ENCODE measurements at places on chromosomes 2 and 18.

- H3K27ac ChIP-seq = no peak overlapping the region
- no peak for DNase-seq
- H3K27me3 ChIP-seq = no peaks in the 10 kb centered on the region
- no peak overlapping the region for H3K4me3 ChIP-seq
- H3K4me1 ChIP-seq = peaks cover 4% of the 10 kb centered on the region
Observed at GRCh38 chr2:233247744-233248143, 3.7 kb upstream of the ATG16L1 start.

- H3K27ac ChIP-seq = no peak overlapping the region
- no peak for DNase-seq
- H3K27me3 ChIP-seq = no peaks in the 10 kb centered on the region
Observed at GRCh38 chr2:222535477-222535876, 111.1 kb downstream of the SGPP2 start.

DNA sequence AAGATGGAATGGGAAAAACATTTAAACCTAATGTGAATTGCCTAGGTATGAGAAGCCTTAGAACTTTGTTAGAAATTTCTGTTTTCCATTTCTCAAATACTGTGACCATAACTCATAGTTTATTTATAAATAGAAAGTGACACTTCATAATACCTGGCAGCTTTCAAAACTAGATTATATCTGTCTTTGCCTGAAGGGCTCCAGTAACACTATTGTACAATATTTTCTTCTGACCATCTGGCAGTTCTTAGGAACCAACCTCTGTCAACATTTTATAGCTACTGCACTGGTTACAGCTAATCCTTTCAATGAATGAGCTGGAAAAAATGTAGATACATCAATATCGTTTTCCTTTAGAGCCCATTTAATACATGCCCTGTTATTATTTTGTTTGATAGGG is 237.4 kb downstream of the CAMKMT start:
- H3K27me3 ChIP-seq = no peaks in the 10 kb centered on the region
- no peaks in the 10 kb centered on the region for H3K4me1 ChIP-seq
- H3K27ac ChIP-seq = no peak overlapping the region

- H3K4me3 ChIP-seq = no peak overlapping the region
- no peak overlapping the region for H3K27ac ChIP-seq
Observed at GRCh38 chr2:205789906-205790305, 107.6 kb downstream of the NRP2 start.

- no peak for DNase-seq
- no peaks in the 10 kb centered on the region for H3K36me3 ChIP-seq
- no peaks in the 10 kb centered on the region for H3K4me1 ChIP-seq
- no peak overlapping the region for H3K27ac ChIP-seq
- H3K4me3 ChIP-seq = no peak overlapping the region
Observed at GRCh38 chr2:1341404-1342120, 71.7 kb upstream of the TPO start.

- no peaks in the 10 kb centered on the region for H3K27me3 ChIP-seq
- H3K36me3 ChIP-seq = peaks cover 31% of the 10 kb centered on the region
- DNase-seq = peak; percentile 58
- no peak overlapping the region for H3K4me3 ChIP-seq
- H3K4me1 ChIP-seq = peaks cover 16% of the 10 kb centered on the region
Observed at GRCh38 chr2:239162141-239162821, 238.5 kb downstream of the HDAC4 start.

DNA sequence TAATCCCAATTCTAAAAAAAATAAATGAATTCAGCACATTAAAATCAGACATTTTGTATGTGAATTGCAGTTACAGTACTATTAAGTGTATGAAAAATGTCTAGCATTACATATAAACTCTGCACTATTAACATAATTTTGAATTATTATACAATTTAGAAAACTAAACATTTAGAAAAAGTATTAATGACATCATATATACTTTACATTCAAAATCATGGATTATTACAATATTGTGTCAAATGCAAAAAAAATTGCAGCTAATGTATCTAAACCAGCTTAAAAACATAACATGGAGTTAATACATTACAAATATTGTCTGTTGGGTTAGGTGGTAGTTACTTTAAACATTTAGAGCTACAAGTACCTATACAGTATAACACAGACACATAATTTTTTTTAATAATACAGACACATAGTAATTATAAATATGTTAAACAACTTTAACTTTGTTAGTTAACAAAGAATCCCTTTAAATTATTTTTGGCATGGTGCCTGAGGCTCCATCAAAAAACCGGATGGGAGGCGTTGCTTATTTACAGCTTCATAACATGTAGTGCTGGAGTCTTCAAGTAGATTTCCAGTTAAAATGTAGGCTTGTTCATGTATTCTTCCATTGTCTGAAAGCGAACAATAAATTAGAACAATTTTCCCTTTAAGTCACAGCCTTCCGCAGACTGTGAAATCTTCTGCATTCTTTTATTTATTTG is 79.1 kb downstream of the AP1S3 start:
- no peaks in the 10 kb centered on the region for H3K36me3 ChIP-seq
- H3K4me1 ChIP-seq = peaks cover 3% of the 10 kb centered on the region
- no peak overlapping the region for H3K27ac ChIP-seq
- no peaks in the 10 kb centered on the region for H3K27me3 ChIP-seq
- no peak overlapping the region for H3K4me3 ChIP-seq
- no peak for DNase-seq

DNA sequence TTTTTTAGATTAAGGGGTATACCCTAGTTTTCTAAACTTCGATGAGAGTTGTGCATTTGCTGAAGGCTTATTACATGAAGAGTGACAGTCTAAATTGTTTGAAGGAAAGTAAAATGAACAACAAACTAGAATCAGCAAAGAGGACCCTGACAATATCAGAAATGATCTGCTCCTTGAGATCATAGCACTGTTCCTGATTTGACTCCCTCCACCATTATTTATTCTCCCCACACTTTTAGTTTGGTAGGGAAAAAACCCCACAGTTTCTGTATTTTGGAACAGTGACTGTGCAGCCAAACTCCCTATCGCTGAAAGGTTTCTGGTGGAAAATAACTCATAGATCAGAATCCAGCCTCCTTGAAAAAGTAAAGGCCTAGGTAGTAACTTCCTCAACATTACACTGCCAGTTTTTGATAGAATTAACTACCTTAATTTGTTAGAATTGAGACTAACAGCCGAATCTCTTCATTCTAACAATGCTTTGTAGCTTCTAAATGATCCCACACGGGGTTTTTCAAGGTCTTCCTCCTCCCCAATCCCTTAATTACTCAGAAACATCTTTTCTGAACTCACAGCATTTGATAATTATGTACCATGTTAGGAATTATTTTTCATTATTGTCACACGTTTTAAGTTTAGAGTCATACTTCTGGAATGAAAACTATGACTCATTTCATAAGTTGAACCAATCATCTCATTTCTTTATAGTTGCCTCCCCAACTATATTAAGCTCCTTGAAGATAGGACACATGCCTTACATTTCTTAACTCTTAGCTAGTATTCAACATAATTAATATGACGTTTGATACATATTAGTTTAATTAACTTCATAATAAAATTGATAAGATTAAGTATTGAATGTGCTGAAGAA is 2.9 kb downstream of the MYL12A start:
- peak overlapping the region; percentile 81 for H3K4me3 ChIP-seq
- no peaks in the 10 kb centered on the region for H3K27me3 ChIP-seq
- H3K4me1 ChIP-seq = peaks cover 47% of the 10 kb centered on the region
- peaks cover 42% of the 10 kb centered on the region for H3K36me3 ChIP-seq

- no peak overlapping the region for H3K4me3 ChIP-seq
- no peaks in the 10 kb centered on the region for H3K4me1 ChIP-seq
- no peaks in the 10 kb centered on the region for H3K36me3 ChIP-seq
- no peaks in the 10 kb centered on the region for H3K27me3 ChIP-seq
Observed at GRCh38 chr18:78518805-78519204, 460.8 kb upstream of the SALL3 start.

- H3K4me3 ChIP-seq = no peak overlapping the region
- no peak overlapping the region for H3K27ac ChIP-seq
- no peaks in the 10 kb centered on the region for H3K4me1 ChIP-seq
- no peaks in the 10 kb centered on the region for H3K27me3 ChIP-seq
Observed at GRCh38 chr2:217746808-217747207, 256.0 kb downstream of the TNS1 start.

GRCh38 chr2:220510668-220511067 is 883.2 kb downstream of the SLC4A3 start:
- H3K36me3 ChIP-seq = no peaks in the 10 kb centered on the region
- no peaks in the 10 kb centered on the region for H3K27me3 ChIP-seq
- no peaks in the 10 kb centered on the region for H3K4me1 ChIP-seq
- no peak overlapping the region for H3K4me3 ChIP-seq

- DNase-seq = no peak
- peak overlapping the region; percentile 94 for H3K27ac ChIP-seq
- no peaks in the 10 kb centered on the region for H3K36me3 ChIP-seq
- peak overlapping the region; percentile 75 for H3K4me3 ChIP-seq
Observed at GRCh38 chr2:231960810-231961348, 634 bp upstream of the DIS3L2 start.

GRCh38 chr2:105571445-105571987 is 172.7 kb upstream of the FHL2 start:
- no peak overlapping the region for H3K27ac ChIP-seq
- no peaks in the 10 kb centered on the region for H3K4me1 ChIP-seq
- no peak overlapping the region for H3K4me3 ChIP-seq
- DNase-seq = no peak
- no peaks in the 10 kb centered on the region for H3K36me3 ChIP-seq
- H3K27me3 ChIP-seq = no peaks in the 10 kb centered on the region

GRCh38 chr2:95004287-95004686 is 21.2 kb upstream of the MAL start:
- no peak overlapping the region for H3K27ac ChIP-seq
- no peaks in the 10 kb centered on the region for H3K4me1 ChIP-seq
- no peaks in the 10 kb centered on the region for H3K36me3 ChIP-seq
- H3K4me3 ChIP-seq = no peak overlapping the region
- DNase-seq = peak; percentile 26
- H3K27me3 ChIP-seq = peaks cover 6% of the 10 kb centered on the region

DNA sequence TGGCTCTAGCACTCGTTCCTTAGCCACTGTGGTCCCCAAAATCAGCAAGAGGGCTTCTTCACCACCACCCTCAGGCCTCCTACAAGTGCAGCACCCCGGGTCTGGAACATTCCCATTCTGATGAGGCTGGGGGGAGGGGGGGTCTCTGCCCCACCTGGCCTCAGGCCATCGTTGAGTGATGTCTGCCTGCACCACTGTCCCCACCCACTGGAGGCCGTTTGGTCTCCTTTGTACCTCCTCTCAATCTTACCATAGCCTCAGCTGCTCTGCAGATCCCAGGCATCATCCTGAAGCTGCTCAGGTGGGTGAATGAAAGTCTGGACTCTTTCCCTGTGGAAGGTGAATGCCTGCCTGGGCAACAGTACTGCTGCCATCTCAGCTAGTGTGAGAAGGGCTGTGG is 42.3 kb downstream of the WDR75 start:
- DNase-seq = no peak
- H3K36me3 ChIP-seq = no peaks in the 10 kb centered on the region
- no peaks in the 10 kb centered on the region for H3K4me1 ChIP-seq
- H3K27ac ChIP-seq = no peak overlapping the region
- H3K27me3 ChIP-seq = no peaks in the 10 kb centered on the region
- no peak overlapping the region for H3K4me3 ChIP-seq

GRCh38 chr2:102771114-102771513 is 9.3 kb downstream of the TMEM182 start:
- no peaks in the 10 kb centered on the region for H3K4me1 ChIP-seq
- H3K36me3 ChIP-seq = no peaks in the 10 kb centered on the region
- H3K27ac ChIP-seq = no peak overlapping the region
- no peaks in the 10 kb centered on the region for H3K27me3 ChIP-seq

DNA sequence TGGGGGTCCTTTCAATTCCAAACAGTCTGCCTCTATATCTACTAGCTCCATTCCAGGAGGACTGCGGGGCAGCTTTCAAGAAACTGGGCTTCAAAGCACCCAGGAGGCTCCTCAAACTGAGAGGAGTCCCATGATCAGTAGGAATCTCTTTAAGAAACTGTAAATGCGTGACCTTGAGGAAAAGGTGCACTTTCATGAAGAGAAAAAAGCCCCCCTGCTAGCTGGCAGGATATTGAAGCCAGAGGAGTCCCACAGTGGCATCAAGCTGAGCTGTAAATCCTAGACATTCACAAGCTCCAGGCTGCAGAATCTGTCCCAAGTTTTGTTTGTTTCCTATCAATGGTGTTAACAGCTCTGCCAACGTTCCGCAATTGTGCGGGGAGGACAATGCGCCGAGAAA is 790.1 kb downstream of the SLC4A3 start:
- no peak for DNase-seq
- no peaks in the 10 kb centered on the region for H3K36me3 ChIP-seq
- H3K27me3 ChIP-seq = no peaks in the 10 kb centered on the region
- no peak overlapping the region for H3K27ac ChIP-seq
- H3K4me1 ChIP-seq = no peaks in the 10 kb centered on the region

DNA sequence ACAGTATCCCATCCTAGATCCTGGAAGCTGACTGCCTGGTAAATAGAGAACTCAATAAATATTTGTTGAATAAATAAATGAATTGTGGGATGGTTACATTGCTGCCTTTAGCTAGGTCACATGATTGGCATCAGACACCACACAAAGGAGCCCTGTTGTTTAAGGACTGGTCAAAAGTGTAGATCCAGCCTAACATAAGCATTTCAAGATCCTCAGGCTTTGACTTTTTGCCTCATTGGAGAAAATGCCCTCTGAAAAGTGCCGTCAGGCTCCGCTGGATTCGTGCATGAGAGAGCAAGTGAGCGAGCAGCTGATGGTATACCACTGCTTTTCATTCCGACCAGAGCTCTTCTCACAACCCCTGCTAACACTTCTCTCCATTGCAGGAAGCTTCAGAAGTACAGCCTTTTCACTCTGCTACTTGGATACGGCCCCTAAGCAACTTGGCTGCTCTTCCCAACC is 1.3 kb upstream of the ZNF24 start:
- DNase-seq = no peak
- no peak overlapping the region for H3K4me3 ChIP-seq
- peaks cover 2% of the 10 kb centered on the region for H3K36me3 ChIP-seq
- peak overlapping the region; percentile 100 for H3K27ac ChIP-seq
- no peaks in the 10 kb centered on the region for H3K27me3 ChIP-seq
- H3K4me1 ChIP-seq = peaks cover 23% of the 10 kb centered on the region

GRCh38 chr2:131145040-131145439 is 39.9 kb downstream of the PLEKHB2 start:
- no peak for DNase-seq
- peaks cover 85% of the 10 kb centered on the region for H3K36me3 ChIP-seq
- H3K4me3 ChIP-seq = no peak overlapping the region
- H3K27me3 ChIP-seq = no peaks in the 10 kb centered on the region

DNA sequence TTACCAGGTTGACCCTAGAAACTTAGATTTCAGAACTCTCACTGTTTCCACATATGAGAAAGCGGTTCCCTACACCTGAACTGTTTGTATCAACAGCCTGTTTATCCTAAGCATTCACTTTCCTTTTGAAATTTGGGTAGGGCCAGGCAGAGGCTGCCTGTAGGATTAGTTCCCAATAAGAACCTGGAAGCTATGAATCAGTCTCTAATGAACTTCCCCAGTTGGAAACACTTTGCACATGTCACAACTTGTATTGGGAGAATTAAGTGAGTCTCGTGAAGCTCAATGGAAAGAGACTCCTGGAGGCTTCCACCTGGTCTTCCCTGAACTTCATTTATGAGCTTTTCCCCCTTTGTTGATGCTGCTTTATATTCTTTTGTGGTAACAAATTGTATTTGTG is 486.6 kb upstream of the HS6ST1 start:
- H3K36me3 ChIP-seq = no peaks in the 10 kb centered on the region
- H3K27me3 ChIP-seq = no peaks in the 10 kb centered on the region
- no peaks in the 10 kb centered on the region for H3K4me1 ChIP-seq
- no peak overlapping the region for H3K4me3 ChIP-seq

Measured in upper lobe of right lung (tissue), 1 donor.